K562 (cell line): ENCODE measurements at places on chromosomes 5 and 9.

DNA sequence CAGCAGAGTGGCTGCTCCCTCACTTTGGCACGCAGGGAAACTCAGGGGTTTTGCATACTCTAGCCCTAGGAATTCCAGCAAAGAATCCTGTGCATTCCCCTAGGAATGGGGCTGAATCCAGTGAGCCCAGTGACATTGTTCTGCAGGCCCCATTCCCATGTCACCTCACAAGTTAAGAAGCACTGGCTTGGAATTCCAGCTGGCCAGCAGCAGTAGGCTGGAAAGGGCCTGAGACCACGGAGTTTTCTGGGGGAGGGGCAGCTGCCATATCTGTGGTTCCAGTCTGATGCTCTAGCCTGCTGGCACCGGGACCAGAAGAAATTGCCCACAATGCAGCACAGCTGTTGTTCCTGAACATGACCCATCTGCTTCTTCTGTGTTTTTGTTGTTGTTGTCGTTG, 217.6 kb upstream of the DMRTA1 start:
- no peak for DNase-seq

DNA sequence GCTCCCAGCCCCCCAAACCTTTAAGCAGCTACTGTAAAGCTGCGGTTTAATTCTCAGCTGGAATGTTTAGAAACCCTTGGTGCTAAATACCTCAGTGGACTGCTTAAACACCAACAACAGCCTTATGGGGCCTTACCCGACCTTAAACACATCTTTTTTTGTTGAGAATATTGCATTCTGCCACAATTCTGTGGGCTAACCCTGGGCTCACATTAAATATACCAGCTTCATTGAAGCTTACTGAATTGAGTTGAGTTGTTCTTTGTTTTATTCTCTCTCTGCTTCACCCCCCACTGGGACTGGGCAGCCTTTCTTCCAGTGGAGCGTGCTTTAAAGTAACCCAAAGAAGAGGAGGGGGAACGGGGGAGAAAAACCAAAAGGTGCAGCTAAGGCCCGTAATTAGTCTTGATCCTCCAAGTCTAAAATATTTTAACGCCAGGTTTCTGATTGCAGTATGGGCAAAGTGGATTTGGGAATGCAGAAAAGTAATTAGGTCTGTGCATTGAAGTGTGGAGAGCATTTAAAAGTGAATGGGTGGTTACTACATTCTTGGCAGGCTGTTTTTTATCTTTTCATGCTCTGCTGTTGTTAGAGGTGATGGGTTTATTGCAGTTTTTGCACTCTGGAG, 281.2 kb downstream of the NR2F1-AS1 start:
- no peak for DNase-seq

- no peak for DNase-seq
These were observed 113.7 kb downstream of the TMEM232 start for GRCh38 chr5:110612794-110613247.

GRCh38 chr5:5423586-5423985, 1.1 kb downstream of the ICE1 start:
- no peak for DNase-seq

DNA sequence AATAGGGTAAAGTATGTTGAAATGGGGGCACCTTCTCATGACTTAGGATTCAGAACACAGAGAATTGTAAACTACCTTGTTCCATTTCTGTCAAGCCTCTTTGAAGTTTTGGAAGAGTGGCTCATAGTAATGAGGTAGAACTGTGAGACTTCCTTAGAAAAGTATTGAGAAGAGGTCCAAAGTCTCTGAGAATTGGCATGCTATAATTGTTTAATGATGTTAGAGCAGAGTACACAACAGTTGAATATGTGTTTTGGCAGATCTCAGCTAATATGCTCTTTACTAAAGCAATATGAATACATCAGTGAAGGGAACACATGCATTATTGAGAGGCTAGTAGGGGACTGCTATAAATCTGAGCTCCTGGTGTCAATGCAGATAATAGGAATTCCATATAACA, 579.4 kb upstream of the RIOK2 start:
- DNase-seq, result no peak

GRCh38 chr9:35871545-35871944, 1.3 kb upstream of the OR13J1 start:
- DNase-seq, result no peak

DNA sequence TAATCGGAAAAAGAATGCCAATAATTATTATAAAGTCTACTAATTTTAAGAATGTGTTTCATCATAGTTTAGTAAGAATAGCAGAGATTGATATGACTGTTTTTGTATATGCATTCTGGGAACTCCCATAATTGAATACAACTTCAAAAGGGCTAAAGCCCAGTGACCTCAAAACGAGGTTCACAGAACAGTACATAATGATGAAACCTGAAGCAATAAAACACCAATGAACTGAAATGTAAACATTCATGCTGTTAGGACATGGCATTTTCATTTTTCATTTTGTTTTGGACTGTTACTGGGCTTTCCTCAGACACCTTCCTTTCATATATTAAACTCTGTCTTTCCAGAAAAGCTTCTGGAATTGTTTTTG, 684 bp upstream of the JMY start:
- DNase-seq, result peak; percentile 26

- DNase-seq, result no peak
These were observed 97.9 kb downstream of the YIPF5 start for GRCh38 chr5:144072518-144072927.

DNA sequence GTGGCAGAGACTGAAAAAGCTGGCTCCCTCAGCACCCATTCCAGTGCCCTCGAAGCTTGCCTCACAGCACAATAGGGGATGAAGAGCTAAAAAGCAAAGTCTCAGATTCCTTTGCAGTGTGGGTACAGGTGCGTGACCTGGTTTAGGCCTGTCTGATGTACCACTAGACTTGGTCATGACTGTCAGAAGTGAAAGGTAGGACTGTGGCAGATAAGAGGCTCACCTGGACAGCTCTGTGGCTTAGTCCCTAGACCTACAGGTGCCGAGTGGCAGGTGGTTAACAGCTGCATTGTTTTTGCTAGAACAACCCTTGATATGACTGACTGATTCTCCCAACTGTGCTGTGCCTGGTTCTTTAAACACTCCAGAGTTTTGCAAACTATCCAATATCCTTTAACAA, 14.7 kb upstream of the SFXN1 start:
- DNase-seq, result no peak

GRCh38 chr9:17462869-17463464, 115.9 kb upstream of the SH3GL2 start:
- peak; percentile 9 for DNase-seq

DNA sequence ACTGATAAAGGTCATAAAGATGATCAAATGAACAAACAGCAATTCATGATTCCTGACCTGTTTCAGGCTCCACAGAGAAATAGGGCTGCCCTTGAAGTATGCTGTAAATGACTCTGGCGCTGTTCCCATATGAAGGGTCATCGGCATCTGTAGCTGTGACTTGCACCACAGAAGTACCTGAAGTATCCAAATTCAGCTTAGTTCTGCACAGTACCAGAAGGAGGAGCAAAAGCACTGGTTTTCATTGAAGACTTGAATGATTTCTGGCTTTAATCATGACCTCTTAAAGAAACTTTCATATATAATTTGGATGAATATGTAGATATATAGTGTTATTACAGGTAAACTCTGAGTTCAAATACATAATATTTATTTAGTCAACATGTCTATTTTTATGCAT, 109.1 kb downstream of the CDH10 start:
- DNase-seq, result no peak

- no peak for DNase-seq
These were observed 21.1 kb downstream of the SRFBP1 start for GRCh38 chr5:121982893-121983285.

DNA sequence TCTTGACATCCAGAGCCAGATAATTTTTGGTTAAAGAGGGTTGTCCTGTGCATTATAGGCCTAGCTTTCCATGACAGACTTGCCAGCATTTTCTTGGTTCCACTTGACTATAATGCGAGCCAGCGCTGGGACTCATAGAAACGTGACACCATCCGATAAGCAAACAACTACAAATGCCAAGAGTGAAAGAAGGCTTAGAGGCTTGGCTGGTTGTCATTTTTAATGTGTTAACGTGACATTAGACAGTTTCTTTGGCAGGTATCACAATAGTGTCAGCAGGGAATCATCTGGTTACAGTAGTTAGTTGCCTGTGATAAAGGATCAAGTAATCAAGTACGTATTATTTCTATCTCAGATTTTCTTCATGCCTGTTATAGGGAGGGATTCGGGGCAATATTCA, 20.0 kb upstream of the LIFR start:
- DNase-seq, result no peak

DNA sequence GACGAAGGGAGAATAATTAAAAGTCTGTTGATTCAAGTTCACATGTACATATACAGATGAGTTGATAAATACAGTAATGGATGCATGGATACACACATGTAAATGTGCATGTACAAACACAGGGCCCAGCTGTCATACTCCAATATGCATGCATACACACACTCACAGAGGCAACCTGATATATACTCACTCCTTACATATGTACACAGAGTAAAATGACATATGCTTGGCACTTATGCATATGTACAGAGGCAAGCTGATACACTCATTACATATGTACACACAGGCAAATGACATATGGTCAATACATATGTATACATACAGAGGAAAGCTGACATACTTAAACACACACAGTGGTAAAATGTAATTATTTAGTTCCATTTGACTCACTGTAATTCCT, 7.2 kb upstream of the TMEFF1 start:
- no peak for DNase-seq

DNA sequence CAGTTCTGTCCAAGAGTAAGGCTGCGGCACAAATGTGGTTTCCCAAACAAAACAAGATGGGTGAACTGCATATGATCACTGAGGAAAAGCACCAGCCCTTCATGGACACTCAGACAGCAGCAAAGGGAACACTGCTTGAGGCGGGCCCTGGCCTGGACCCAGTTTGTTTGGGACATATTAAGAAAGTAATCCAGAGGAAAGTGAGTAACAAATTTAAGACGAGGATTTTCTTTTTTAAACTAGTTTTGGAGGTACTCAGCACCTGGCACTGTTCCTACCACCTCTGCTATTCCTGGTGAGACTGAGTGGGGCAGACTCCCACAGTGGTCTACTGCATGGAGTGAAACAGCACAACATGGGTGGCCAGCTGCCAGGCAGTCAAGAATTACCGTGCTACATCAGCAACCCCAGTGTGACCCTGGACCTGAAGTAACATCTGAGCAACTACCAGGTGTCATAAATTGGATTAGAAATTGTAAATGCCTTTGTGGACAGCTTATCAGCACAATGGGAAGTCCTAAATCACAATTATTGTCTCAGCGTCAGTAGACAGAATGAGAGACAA, 28.5 kb downstream of the P4HA2 start:
- no peak for DNase-seq

DNA sequence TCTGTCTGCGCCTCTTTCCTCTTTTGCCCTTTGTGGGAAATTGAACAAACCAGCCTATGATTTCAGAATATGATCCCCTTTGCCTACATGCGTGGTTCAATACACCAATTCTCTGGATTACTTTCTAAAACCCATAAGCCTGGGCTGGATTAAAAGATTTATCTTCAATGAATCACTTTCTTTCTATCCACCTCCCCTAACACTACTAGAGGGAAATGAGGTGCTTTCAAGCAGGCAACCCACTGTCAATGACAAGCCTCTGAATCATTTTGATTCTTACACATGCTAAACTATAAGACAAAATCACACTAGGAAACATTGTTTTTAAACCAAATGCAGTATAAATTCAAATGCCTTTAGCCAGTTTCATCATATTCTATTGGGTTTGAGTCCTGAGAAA, 257.5 kb downstream of the AGTPBP1 start:
- DNase-seq, result no peak

GRCh38 chr5:64876203-64876602, 107.5 kb downstream of the CWC27 start:
- no peak for DNase-seq

DNA sequence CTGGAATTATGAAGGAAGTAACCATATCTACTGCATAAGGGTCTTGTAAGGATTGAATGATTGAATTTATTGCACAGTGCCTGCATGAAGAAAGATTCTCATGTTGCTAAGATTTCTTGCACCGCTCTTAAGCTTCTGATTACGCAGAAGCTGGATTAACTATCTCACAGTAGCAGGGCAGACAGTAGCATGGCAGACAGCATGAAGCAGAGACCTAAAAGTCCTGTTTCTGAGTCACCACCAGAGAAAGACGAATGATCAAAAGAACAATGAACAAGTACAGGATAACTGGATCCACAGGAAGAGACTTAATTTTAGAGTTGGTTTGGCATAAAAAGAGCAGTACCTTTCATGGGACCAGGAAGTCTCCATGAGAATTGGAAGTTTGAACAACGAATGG, 142.4 kb downstream of the MAPKAP1 start:
- DNase-seq, result no peak

GRCh38 chr5:135437796-135438560, 9.2 kb downstream of the DCANP1 start:
- no peak for DNase-seq

- peak; percentile 72 for DNase-seq
These were observed 12.4 kb upstream of the CRB2 start for GRCh38 chr9:123343443-123344191.
